ENCODE measurements at places on chromosomes 6 and 20.

DNA sequence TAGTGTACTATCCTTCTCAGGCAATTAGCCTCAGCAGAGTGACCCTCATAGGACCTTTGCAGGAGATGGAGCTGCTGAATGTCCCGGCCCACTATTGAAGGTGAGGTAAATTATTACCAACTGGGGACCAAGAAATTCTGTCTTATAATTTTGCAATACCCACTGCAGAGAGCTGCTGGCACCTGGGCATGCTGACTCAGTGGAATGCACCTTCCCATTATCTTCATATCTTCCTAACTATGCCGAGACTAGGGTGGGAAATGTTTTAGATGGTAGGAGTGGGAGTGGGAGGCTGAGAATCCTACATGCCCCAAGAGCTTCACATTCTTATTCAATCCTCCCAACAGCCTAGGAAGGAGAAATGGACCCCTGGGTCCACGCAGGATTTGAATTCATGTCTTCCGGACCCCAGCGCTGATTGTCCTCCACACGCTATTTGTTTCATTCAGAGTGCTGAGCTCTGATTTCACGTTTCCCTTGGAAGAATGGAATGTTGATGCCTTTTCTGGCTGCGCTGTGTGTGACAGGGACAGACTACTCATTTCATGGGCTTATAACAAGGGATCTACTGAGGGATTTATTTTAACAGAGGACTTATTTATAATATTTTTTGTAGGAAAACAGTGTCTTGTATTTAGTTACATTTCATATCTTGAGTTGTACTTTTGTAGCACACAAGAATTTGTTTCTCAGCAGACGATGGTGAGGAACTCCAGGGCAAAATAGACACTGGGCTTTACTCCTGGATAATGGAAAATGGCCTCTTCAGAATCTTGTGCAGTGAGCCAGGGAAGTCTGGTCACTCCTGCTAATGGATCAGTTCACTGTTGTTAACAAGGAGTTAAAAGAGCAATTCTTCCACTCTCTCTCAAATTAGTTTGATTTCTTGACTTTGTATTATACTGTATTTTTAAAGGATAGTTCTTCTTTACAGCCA is 66.4 kb downstream of the FYN start:
- DNase-seq: no peak

DNA sequence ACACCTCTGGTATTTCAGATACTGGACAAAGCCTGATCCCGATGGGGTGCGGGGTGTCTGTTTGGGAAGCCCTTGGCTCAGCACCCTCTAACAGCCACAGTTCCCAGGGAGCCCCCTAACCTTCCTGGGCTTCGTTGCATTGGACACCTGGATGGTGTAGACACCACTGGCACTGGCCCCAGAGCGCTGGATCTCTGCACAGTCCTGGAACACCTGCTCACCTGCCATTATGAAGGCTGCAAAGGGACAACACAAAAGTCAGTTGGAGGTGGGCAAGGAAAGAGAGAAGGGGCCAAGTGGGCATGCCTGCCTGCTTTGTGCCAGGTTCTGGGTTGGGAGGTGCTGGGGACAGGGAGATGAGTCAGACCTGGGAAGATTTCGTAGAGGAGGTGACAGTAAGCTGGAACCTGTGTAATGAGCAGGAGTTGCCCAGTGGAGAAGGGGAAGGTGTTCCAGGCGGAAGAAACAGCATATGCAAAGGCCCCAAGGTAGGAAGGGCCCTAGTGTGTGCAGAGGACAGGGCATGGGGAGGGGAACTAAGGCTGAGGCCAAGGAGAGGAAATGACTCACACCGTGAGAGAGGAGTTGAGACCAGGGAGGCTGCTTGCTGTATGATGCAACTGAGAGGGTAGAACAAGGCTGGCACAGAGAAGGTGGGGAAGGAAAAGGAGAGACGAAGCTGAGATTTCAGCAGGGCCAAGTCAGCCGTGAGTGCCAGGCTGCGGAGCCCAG is 34.9 kb downstream of the ANGPT4 start:
- DNase-seq: no peak

- DNase-seq: no peak
Observed at GRCh38 chr6:168100803-168101589, 22.0 kb upstream of the FRMD1 start.

GRCh38 chr6:116307001-116307400 is 27.3 kb upstream of the TSPYL1 start:
- DNase-seq: no peak

DNA sequence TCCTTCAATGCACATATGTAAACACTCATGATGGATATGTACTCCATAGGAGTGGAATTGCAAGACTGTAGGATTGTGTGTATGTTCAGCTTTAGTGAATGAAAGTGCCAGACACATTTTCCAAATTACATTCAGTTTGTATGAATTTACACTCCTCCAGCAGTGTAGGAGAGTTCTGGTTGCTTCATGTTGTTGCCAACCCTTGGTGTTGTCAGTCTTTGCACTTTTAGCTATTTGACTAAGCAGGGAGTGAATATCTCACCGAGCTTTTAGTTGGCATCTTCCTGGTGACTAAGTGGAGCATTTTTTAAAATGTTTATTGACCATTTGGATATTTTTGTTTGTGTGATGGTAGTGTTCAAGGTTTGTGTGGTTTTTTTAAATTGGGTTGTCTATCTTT is 23.9 kb downstream of the NKX2-4 start:
- no peak for DNase-seq

- no peak for DNase-seq
Observed at GRCh38 chr6:100084316-100084990, 90.4 kb upstream of the MCHR2 start.

GRCh38 chr6:155765275-155766194 is 309.9 kb upstream of the NOX3 start:
- no peak for DNase-seq

DNA sequence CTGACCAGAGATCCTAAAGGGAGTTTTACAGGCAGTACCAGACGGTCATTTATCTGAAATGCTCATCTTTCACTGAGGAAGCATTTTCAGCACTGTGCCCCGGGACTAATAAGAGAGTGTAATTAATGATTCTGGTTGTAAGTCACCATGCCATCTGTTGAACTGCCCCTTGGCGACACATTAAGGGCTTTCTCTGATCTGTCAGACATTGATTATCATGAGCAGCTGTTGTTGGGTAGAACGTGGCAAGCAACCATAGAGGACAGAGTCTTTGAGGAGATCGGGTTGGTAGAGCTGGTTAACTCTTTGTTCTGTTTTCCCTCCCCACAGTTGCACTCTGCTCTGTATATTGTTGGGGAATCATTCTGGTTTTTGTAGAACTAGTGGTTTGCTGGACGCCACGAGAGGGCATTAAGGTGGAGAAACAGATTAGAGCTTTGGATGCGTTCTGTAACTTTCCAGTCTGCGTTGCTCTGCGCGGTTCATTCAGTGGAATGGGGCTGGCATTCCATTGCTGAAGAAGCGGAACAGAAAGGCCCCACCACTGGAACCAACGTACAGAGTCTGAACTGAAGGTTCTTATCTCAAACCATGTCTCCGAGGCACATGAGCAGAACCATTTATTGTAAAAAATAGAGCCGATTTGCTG is 34.3 kb downstream of the RPRD1B start:
- DNase-seq: no peak

DNA sequence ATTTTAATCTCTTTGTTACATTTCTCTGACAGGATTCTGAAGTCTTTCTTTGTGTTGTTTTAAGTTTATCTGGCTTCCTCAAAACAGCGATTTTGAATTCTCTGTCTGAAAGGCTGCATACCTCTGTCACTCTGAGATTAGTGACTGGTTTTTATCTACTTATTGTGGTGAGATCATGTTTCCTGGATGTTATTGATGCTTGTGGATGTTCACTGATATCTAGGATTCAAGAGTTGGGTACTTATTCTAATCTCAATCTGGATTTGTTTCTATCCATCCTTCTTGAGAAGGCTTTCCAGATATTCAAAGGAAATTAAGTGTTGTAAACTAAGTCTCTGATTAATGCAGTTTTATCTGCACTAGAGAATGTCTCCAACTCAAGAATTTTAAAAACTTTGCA is 1076.1 kb upstream of the ADGRB3 start:
- DNase-seq: no peak

DNA sequence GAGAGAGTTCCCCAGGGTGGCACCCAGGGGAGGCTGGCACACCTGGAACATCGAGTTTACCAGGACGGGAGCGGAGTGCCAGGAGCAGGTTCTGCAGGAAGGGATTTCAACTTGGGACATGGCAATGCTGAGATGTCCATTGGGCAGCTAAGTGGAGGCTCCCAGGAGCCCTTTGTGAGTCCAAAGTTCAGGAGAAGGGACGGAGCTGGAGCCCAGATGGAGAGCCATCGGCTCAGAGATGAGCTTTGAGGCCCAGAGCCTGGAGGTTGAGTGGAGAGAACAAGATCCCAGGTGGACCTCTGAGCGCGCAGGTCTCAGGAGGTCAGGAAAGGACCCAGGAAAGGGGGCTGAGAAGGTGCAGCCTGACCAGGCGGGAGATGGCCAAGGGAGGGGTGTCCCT is 67.5 kb upstream of the AFDN start:
- DNase-seq: peak; percentile 38

- no peak for DNase-seq
Observed at GRCh38 chr6:15331143-15331542, 85.3 kb downstream of the JARID2 start.

GRCh38 chr20:61889659-61890058 is 176.0 kb downstream of the TAF4 start:
- DNase-seq: no peak

DNA sequence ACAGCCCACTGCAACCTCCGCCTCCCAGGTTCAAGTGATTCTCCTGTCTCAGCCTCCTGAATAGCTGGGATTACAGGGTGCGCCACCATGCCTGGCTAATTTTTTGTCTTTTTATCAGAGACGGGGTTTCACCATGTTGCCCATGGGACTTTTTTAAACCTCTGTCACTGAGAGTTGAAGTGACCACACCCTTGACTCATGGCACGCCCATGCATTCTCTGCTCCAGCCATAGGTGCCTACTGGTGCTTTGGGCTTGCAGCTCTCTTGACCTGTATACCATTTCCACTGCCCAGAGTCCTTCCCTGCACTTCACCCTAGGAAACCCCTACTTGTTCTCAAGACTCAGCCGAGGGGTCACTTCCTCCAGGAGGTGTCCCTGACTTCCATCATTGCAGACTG is 2.4 kb upstream of the SCRT2 start:
- no peak for DNase-seq

GRCh38 chr20:19049514-19049913 is 162.9 kb upstream of the SLC24A3 start:
- DNase-seq: no peak

DNA sequence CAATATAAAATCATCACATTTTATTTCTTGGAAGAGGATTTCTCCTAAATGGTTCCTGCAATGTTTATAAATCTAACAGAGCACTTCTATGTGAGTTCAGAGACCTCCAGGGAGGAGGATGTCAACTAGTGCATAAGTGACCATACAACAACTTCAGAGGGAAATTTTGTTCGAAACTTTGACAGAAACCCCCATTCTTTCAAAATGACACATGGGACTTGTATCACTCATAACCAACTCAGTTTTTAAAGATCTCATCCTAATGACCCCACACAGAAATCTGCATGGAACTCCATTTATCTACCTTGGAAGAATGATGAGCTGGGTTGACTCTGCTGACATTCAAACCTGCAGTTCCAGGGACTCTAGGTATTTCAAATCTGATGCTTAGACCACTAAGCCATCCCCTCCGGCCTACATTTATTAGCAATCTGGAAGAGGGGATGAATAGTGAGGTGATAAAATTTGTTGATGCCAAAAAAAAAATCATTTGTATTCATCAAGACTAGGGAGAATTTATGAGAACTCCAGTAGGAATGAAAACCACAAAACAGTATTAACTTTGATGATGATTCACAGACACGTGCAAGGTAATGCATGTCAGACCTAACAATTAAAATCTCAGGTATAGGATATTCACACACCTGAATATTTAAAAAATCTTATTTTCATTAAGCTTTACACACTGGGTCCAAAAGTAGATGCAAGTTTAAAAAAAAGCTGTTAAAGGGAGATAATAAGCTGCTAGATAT is 153.0 kb downstream of the REV3L start:
- no peak for DNase-seq

DNA sequence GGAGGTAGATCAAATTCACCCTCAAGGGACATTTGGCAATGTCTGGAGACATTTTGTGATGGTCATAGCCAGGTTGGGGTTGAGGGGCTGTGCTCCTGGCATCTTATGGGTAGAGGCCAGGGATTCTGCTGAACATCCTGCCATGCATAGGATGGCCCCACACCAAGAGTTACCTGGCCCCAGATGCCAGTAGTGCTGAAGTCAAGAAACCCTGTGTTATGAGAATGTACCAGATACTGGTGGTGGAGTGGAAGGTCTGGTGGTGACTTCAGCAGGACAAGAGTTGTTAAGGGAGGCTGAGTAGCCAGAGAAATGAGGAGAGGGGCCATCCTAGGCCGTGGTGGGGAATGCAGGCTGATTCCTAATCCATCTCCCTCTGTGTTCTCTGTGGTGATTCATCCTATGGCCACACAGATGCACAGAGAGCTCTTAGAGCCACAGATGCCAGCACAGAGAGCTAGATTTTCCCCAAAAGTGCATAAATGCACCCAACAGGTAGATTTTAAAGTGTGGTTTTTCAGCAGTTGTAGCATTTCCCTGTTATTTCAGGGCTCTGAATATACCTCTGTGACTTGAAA is 43.6 kb downstream of the CDYL start:
- DNase-seq: no peak

- DNase-seq: no peak
Observed at GRCh38 chr6:158660333-158660754, 10.5 kb downstream of the SYTL3 start.

All from Peyer's patch (tissue), 4 donors.